ENCODE measurements at places on chromosomes 11 and 22.

GRCh38 chr11:15213471-15214231, 98.9 kb downstream of the INSC start:
- no peak for DNase-seq

GRCh38 chr11:118214210-118214914, 10.4 kb downstream of the JAML start:
- DNase-seq, result no peak

DNA sequence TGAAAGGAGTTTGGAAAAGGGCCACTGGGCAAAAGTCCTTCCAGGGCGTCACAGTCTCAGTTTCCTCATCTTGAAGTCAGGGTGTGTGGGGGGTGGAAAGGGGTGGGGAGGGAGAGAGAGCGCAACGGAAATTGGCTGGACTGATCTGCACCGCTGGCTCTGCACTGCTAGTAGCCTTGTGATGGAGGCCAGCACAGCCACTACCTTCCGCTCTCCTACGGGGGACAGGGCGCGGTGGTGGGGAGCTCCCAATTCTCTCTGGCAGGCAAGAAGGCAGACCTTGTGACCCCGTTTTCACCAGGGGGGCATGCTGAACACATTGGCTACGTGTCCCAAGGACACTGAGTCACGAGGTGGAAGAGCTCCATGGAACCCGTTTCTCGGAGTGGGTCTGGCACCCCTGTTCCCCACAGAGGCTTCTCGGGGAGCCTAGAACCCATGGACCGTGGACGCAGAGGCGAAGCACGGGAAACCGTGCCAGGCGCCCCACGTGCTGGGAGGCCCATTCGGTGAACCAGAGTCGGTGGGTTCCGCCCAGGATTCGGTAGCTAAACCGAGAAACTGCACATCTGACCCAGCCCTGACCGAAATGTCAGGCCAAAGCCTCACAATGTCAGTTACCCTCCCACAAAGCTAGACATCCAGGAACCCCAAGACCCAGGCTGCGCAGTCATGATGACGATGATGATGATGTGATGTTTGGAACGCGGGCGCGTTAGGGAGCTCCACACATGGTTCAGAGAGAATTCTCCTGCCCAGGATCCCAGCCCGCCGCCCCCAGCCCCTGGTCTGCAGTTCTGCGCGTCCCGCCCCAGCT, 28.3 kb upstream of the WNT11 start:
- DNase-seq, result no peak

- no peak for DNase-seq
Observed at GRCh38 chr11:77778549-77778948, 42.0 kb downstream of the RSF1 start.

DNA sequence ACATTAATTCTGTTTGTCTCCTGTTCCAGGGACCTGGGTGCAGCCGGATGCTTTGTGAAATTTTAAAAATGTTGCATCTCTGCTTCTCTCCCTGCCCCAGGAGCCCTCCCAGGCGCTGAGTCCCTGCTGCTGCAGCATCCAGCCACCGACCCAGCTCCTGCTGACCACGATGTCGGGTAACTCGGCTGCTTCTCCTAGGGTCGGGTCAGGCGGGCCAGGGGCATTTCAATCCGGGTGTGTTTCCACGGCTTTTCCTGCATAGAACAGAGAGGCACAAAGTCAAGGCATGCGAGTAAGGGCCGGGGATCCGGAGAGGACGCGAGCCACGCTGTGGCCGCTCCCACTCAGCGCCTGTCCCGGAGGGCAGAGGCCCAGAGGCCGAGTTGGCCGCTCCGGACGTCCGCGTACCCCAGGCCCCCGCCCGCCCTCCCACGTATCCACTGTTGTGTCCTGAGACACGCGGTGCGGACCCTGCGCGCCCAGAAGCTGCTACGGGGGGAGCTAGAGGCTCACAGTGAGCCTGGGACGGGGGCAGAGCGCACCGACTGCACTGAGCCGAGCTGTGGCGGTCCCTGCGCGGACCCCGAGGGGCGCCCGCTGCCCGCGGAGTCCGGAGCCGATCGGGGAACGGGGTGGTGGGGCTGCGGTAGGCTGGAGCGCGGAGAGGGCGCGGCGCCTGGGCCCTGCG, at the start of gene POU2AF3:
Gene POU2AF3, plus strand, starts transcription at position 134 of the 688 bp plus-strand sequence. Its CDS starts 36 bp downstream, at position 170.
- DNase-seq, result no peak

DNA sequence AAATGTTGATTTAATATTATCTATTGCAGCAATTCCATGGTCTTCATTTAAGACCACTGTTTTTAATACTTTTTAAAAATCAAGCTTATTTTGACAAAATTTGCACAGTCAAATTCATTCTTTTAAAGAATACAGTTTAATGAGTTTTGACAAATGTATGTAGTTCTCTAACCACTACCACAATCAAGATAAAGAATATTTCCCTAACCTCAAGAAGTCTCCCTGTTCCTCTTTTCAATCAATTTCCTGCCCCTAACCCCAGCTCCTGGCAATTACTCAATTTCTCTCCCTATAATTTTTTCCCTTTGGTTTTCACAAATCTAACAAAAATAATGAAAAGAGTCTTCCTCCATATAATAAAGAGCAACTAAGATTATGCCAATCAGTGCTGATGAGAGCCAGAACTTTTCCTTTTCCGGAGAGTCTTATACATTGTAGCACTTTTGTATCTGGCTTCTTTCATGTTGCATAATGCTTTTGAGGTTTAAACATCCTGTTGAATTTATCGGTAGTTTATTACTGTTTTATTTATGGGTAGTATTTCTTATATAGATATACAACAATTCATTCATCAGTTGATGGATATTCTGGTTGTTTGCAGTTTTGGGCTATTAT, 231.7 kb downstream of the AASDHPPT start:
- DNase-seq, result no peak

DNA sequence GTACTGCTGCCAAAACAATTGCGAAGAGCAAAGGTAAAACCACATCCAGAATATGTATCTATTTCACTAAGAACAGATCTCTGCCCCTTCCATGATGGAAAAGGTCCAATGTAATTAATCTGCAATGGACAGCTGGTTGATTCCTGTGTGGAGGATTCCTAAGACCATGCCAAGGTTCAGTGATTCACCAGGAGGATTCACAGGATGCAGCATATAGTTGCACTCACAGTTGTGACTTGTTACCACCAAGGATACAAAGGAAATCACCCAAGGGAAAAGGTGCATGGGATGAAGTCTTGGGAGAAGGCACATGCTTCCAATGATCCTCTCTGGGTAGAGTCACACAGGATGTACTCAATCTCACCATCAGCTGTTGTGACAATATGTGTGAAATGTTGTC, 35.1 kb upstream of the CUL5 start:
- DNase-seq, result no peak

GRCh38 chr11:64624883-64625481, 34.0 kb downstream of the SLC22A12 start:
- DNase-seq, result no peak

DNA sequence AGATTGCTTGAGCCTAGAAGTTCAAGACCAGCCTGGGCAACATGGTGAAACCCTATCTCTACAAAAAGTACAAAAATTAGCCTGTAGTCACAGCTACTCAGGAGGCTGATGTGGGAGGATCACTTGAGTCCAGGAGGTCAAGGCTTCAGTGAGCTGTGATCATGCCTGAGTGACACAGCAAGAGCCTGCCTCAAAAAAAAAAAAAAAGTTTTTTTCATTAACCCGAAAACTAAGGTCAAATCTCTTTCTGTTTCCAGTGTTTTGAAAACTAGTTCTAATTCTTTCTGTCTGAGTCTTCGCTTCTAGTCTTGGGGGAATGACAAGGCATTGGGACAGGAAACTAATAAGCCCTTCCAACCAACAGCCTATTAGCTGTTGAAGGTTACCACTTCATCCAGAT, 57.6 kb downstream of the LIF start:
- no peak for DNase-seq

- no peak for DNase-seq
Observed at GRCh38 chr11:116301141-116301540, 471.6 kb downstream of the BUD13 start.

- no peak for DNase-seq
Observed at GRCh38 chr22:29722151-29722550, 2.3 kb downstream of the CABP7 start.

GRCh38 chr11:114213622-114214021, 82.6 kb upstream of the NNMT start:
- no peak for DNase-seq

- no peak for DNase-seq
Observed at GRCh38 chr11:119371778-119372182, 9.7 kb downstream of the USP2 start.

- DNase-seq, result no peak
Observed at GRCh38 chr11:11973361-11973800, 35.0 kb downstream of the DKK3 start.

DNA sequence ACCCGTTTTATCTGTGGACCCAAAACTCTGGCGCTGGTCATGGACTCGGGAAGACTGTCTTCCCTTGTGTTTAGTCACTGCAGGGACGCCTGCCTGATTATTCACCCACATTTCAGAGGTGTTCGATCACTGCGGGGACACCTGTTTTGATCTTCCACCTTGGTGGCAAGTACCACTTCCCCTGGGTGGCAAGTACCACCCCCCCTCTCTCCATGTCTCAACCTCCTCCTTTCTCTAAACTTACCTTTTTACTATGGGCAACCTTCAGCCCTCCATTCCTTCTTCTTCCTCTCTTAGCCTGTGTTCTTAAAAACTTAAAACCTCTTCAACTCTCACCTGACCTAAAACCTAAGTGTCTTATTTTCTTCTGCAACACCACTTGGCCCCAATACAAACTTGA, 1.9 kb upstream of the NDUFC2 start:
- no peak for DNase-seq

DNA sequence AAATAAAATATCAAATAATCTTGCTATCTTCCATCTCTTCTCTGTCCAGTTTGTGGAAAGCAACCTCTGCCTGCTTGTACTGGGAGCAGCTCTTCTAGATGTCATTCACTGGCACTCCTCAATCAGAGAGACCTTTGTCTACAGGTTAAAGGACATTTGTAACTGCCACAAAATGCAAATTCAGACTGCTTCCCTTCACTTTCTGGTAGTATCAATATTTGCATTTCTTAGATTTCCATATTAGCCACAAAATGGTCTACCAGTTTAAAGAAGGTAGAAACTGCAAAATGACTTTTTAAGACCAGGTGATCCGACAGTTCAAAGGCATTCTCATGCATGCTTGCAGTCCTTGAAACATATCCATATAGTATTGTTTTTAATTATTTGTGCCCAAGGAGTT, 51.7 kb upstream of the RCN1 start:
- DNase-seq, result no peak

DNA sequence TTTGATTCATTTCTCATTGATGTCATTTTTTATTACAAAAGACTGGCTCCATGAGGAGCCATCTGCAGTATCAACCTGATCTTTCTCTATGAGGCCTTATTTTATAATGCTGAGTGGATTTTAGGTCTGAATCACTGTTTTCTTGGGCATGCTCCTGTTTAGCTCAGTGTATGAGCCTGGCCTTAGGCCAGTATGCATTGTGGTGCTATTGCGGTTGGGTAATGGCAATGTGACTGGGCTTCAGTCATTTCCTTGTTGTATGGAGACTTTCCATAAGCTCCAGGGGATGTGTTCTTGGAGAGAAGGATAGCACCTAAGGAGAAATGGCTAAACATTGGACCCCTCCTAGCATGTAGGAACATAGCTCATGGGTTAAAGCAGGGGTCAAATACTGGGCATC, 293.2 kb downstream of the NELL1 start:
- no peak for DNase-seq

- DNase-seq, result peak; percentile 44
Observed at GRCh38 chr11:126416542-126417090, 61.1 kb downstream of the ST3GAL4 start.

DNA sequence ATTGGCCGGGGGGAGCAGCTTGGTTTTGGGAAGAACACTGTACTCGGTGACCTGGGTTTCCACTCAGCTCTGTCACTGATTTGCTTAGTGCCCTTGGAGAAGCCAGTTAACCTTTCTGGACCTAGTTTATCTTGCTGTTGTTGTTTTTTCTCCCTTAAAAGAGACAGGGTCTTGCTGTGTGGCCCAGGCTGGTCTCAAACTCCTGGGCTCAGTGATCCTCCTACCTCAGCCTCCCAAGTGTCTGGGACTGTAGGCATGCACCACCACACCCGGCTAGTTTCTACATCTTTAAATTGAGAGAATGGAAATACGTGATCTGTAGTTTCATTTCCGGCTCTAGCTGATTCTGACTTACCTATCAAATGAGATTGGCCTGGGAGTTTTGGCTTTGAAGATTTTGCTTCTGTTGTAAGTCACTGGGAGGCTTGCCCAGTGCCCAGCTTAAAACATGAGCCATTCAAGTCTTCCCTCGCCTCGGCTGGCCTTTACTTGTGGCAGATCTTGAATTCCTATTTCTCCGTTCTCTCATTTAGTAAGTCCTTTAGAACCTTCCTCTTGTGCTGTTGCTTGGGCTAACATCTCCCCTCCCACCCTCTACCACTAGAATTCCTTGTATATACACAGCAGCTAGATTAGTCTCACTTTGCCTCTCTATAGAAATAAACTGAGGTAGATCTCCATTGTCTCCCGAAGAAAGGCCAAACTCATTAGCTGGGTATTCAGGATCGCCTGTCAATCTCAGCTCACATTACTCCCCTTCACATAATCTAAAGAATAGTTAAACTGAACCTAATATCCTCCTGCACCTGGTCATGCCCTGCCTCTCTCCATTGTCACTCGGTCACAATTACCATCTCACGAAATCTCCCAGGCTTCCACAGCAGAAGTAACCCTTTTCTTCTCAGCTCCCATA, 87.7 kb upstream of the SLC25A18 start:
- DNase-seq, result no peak
